Dorsolateral prefrontal cortex (tissue), 122 donors: ENCODE measurements at places on chromosomes 2 and 18. TPM values are rescaled to one million over a fixed set of nuclear protein-coding genes. Genes with fewer than 3 reads are reported as not detected.

Gene ELOA2
- total RNA-seq = not detected

Gene DES
- total RNA-seq = 5.5 TPM

DNA sequence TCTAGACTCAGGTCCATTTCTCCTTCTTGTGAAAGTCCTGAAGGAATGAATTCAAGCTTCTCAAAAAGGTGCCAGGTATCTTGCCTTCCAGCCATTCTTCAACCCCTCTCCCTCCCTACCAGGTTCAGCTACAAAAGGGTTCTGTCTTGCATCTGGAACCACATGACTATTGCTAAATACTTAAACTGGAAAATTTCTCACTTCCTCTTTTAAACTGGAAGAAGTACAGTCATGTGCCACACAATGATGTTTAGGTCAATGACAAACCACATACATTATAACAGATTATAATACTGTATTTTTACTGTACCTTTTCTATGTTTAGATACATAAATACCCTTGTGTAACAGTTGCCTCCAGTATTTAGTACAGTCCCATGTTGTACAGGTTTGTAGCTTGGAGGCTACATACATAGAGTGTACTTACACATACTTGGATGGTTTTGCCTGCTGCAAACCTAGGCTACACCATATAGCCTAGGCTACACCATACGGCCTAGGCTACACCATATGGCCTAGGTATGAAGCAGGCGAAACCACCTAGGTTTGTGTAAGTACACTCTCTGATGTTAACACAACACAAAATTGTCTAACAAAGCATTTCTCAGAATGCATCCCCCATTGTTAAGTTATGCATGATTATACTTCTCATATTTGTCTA lies 142.0 kb upstream of the DNMT3A start:
- no peak for DNase-seq

DNA sequence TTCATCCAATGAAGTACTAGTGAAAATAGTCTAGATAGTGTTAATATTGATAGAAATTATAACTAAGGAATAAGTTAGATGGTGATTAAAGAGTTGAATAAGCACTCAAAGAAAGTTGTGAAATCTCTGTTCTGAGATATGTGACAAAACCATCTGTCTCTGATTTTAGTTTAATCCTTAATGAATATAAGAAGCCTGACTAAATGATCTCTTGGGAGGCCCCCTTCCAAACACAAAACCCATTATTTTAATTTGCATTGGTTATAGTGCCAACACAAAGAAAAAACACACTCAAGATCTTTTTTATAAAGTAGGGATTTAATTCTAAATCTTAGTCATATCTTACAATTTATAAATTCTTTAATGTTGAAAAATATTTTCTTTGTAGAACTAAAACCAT lies 34.0 kb downstream of the SCN2A start:
- no peak for DNase-seq

DNA sequence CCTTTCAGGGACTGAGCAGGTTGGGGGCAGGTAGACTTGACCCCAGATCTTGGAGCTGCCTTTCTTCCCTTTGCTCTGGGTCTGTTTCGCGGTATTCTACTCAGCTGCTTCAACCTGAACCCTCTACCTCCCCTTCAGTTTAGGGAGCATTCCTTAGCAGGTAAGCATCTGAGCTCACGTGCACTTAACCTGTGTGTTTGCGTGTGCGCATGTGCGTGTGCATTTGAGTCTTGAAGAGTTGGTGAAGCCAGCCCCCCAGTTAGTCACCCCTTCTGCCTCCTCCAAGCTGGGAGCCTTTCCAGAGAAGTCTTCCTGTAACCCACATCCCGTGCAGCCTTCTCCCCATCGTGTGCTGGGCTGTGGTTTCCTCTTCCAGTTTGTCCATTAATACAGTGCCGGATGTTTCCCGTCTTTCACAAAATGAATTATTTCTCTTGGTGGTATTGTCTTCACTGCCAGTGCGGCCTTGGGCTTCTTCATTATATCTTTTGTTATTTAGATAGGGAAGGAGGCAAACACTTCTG lies 33.2 kb downstream of the B3GNT2 start:
- no peak for DNase-seq

Gene ELP2
- total RNA-seq = 96.5 TPM

Gene DAW1
- 4.5 TPM for total RNA-seq

DNA sequence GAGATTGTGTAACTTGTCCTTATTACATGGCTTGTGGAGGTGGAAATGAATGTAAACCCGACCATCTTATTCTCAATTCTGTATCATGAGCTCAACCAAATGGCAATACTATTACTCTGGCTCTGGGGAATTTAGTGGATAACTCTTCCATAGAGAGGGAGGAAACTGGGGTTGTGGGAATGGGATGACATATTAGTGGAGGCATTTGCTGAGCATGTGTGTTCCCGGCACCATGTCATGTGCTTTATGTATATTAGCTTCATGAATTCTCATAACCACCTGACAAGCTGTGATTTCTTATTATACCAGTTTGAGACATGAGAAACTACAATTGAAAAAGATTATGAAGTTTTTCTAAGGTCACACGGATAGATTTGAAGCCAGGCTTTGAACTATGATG lies 112.8 kb upstream of the TMEFF2 start:
- no peak for DNase-seq

Gene EFR3B
- 66.8 TPM for total RNA-seq

GRCh38 chr2:196372811-196373664 lies 201.7 kb upstream of the STK17B start:
- no peak for DNase-seq

GRCh38 chr18:44198612-44199284 lies 481.9 kb upstream of the SETBP1 start:
- DNase-seq = no peak

DNA sequence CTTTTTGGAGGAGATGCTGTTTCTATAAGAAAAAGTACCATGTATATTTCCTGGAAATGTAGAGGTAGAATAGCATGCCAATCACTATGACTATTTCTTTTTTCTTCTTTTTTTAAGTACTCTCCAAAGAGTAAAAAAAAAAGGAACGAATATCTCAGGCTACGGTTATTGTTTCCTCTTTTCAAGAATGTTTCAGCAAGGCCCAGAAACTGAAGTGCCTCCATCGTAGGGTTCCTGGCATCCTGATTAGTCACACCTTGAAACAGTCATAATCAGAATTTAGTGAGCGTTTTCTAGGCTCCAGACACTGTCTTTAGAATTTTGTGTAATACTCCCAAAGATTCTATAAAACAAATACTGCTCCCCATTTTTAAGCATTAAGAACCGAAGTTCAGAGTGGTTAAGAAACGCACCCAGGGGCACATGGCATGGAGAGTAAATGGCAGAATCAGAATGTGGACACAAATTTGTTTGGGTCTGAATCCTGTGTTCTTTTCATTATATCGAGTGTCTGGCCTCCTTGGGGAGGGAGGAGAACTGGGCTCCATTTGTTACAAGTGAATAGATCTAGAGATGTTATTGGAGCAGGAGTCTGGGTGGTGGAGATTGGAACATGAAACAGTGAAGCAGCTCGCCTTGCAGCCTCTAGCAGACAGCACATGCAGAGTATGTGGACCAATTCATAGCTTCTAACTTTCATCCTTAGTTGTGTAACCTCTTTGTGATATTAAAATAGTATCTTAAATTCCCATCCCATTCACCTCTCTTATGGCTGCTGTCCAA lies 26.7 kb downstream of the ZEB2 start:
- no peak for DNase-seq
